ENCODE measurements at places on chromosomes 2 and 18. TPM values are rescaled to one million over a fixed set of nuclear protein-coding genes. Genes with fewer than 3 reads are reported as not detected.

CREG2 gene
- total RNA-seq: not detected

SLC5A7 gene
- not detected for total RNA-seq

RAMP1 gene
- total RNA-seq: 1.5 TPM

ACMSD gene
- not detected for total RNA-seq

KLHL41 gene
- 0.66 TPM for total RNA-seq

RND3 gene
- 141 TPM for total RNA-seq

TMEM182 gene
- 1.7 TPM for total RNA-seq

SMYD1 gene
- total RNA-seq: not detected

GALR1 gene
- total RNA-seq: 3.6 TPM

SCRN3 gene
- total RNA-seq: 18.3 TPM

PROKR1 gene
- 0.65 TPM for total RNA-seq

ERFE gene
- total RNA-seq: not detected

MOCOS gene
- 12.8 TPM for total RNA-seq

KCNJ3 gene
- not detected for total RNA-seq

MC4R gene
- total RNA-seq: not detected

ATOH8 gene
- 39.8 TPM for total RNA-seq

ASPRV1 gene
- total RNA-seq: 1.5 TPM

C2orf78 gene
- total RNA-seq: not detected

All from subcutaneous adipose tissue (tissue), 4 donors.